ENCODE measurements at places on chromosomes 1 and 21.
A peak's percentile ranks its signal among the peaks of the same experiment; 100 is the strongest.

DNA sequence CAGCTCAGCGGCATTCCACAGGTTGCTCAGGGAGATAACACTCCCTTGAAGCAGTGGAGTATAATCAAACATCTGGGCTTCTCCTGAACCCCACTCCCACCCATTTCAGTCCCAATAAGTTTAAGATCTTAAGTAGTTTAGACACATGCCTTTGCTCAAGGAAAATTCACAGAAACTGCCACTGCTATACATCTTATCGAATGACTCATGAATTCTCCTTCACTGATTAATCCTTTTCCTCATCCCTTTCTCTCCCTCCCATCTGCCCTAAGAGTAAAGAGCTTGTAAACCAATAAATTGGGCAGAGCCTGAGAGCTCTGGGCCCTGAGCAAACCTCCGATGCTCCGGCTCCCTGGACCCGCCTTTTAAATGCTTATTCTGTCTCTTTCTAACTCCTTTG lies 10.2 kb downstream of the VN1R5 start:
- no peak for DNase-seq

DNA sequence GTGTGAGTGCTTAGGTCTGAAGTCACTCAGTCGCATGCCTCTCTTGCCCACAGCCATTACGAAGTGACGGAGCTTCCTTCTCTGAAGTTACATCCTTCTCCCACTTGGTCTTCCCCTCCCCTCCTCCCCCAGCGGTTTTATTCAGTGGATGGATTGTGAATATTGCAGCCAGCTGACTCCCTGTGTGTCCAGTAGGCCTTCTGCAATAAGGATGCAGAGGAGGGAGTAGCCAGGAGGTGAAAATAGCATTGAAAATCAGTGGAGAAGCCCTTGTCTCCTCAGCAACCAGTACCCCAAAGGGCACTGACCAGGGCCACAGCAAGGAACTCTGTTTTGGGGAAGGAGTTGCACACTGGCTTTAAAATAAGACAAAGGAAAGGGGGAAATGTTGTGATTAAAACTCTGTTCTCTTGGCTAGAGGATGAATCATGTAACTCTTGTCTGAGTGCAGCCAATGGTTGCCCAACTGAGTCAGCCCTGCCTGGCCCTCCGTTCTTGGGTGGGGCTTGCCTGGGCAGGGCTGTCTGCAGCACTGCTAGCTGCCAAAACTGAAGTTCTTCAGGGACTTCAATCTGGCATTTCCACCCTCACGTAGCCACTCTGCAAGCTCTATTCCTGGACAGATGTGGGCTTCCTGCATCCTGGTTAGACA lies 4.3 kb downstream of the S100A10 start:
- no peak for DNase-seq

- DNase-seq, result no peak
Measured at GRCh38 chr1:220983877-220984635, 104.8 kb downstream of the HLX start.

DNA sequence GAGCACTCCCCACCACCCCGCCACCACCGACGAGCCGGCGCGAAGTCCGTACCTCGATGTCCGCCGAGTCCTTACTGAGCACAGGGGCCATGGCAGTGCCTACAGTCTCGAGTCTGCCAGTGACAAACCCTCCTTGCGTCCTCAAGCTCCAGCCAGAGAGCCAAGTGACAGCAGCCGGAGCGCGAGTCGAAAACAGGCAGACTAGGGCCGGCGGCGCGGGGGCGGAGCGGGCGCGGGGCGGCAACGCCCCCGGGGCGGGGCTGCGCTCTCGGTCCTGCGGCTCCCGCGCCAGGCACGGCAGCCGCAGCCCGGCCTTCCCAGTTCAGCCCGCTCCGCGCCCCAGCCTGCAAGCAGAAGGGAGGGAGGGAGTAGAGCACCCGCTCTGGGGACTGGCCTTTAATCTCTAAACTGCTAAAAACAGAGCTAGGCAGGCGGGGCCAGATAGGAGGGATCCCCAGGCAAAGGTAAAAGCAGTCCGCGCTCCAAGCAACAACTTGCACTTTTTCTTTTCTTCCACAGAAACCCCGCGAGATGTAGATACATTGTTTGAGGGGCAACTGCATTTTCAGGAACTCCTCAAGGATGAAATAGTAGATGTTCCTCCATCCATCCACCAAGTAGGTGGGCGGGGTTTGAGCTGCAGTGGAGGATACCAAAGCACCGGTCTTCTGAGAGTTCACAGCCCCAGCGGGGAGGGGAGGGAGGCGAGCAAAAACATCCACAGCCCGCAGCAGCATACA lies at the start of gene DPYD:
TSS of gene DPYD (minus strand) at position 203 of the 740 bp plus-strand sequence. CDS start at position 91, 112 bp downstream.
- peak; percentile 67 for DNase-seq

GRCh38 chr1:55988963-55989452 lies 590.4 kb downstream of the PLPP3 start:
- no peak for DNase-seq

DNA sequence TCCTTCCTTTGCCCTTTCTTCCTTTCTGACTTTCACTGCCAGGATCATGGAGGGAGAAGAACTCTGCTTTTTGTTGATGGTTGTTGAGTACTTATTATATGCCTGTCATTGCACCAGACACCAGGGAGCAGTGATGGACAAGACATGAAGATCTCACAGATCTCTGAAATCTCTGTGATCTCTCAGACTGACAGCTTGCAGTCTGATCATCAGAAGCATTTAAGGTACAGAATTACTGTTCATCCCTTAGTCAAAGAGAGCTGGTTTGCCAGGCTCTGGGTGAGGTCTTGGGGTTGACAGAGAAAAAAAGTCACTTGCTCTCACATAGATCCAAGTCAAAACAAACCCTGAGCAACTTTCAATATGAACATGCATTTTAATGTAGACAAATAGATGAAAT lies 299.5 kb upstream of the FMN2 start:
- no peak for DNase-seq

DNA sequence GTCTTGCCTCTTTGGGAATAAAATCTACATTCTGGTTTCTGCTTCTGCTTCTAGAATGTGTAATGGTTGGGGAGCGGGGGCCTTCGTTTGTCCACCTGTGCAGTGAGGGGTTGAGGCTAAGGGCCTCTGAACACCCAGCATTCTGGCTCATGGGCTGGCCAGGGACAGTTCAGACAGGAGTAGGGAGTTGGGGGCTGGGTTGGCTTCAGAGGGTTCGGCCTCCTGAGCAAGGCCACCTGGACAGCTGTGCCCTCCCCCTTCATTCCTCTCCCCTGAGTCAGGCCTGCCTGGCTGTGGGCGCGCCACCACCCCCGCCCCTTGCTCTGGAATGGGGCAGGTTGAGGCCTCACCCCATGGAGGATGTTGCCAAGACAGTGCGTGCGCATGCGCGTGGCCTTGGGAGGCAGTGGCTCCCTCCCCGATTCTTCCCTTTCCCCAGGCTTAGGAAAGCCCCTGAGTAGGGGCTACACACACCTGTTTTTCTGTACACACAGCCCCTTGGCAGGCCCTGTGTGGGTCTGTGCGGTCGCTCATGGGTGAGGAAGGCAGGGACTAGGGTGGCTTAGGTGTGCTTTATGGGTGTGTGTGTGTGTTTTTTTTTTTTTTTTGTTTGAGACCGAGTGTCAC lies 57.0 kb downstream of the YARS1 start:
- DNase-seq, result no peak

- no peak for DNase-seq
Measured at GRCh38 chr21:45472445-45473365, 67.7 kb downstream of the COL18A1 start.

- no peak for DNase-seq
Measured at GRCh38 chr21:26834181-26834905, 10.9 kb downstream of the ADAMTS1 start.

DNA sequence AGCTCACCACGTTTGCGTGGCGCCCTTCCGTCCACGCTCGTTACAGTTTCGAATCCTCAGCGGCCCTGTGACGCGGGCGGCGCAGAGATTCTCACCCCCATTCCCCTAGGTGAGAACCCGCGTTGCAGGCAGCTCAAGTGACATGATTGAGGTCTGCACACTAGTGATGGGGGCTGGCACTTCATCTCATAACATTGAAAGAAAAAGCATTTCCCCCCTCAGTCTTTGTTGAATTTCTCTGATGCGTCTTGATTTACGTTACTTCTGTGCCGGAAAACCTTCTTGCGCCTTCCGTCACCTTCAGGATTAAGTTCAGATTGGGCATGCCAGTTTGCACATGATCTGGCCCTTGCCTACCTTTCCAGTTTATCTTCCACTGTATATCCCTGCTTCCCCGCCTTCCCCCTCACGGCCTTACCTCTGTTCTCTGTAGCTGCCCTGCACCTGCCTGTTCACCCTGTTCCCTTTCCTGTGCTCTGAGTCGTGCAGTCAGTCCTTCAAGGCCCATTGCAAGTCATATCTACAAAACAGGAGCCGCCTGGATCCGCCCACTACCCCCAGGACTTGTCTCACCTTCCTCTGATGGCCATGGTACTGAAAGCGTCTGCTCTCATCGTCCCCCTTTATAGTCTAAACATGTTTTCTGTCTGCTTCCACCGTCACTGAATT lies 1.1 kb downstream of the CTPS1 start:
- peak; percentile 34 for DNase-seq

- DNase-seq, result no peak
Measured at GRCh38 chr1:36708587-36708986, 225.9 kb upstream of the CSF3R start.

Data from GM19239 (cell line).